ELF-1 (cell line): ENCODE measurements at places on chromosomes 16 and 17.

DNA sequence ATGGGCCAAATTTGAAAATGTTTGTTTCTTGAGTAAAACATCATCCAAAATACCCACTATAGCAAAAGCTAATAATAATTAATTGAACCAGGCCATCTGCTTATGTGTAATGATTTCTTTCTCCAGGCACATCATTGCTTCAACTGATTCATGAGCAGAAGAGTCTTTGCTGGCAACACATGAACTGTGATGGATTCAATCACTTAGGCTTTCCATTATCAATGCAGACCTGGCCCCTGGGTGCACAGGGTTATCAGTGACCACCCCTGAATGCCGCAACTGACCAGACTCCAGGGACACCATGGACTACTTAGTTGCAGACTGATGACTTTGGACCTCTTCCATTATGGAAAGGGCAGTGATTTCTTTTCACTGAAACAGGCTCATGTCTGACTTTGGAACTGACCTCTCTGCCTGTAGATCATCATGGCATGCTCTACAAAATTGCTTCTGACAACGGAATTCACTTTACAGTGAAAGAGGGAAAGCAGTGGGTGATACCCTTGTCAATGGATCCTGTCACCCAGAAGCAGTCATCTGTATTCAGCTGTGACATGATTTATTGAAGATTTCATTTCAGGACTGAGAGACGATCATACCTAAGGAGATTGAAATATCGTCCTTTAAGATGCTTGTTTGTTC, 448.8 kb downstream of the SLC39A11 start:
- DNase-seq = no peak

GRCh38 chr16:2178321-2179106, 17.9 kb downstream of the CASKIN1 start:
- peak; percentile 82 for DNase-seq

- DNase-seq = peak; percentile 40
Observed at GRCh38 chr17:35011671-35012216, 31.4 kb downstream of the LIG3 start.

GRCh38 chr16:54847207-54847606, 83.5 kb upstream of the IRX5 start:
- no peak for DNase-seq

- no peak for DNase-seq
Observed at GRCh38 chr17:339193-340061, 13.2 kb downstream of the RPH3AL start.

DNA sequence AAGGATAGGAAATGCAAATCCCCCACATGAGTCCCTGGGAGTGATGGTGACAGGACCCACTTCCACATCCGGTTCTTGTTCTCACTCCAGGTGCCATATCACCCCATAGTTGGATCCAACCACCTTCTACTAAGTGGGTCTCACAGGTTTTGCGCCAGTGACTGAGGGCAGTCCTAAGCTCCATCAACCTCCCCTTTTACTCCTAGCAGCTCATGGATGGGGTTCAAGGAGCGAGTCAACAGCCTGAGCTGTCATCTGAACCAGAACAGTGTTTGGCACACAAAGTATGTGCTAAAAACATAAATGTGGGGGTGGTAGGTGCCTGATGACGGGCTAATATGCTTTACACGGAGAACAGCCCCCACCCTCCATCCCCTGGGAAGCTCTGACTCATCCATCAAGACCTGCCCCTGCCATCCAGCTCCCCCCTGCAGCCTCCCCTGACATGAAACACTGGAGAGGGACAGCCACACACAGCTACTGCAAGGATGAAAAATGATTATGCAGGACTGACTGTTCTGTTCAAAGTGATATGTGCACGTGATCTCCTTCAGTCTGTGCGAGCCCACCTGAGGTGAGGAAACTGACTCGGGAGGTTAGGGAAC, 143.2 kb upstream of the CDH5 start:
- no peak for DNase-seq

DNA sequence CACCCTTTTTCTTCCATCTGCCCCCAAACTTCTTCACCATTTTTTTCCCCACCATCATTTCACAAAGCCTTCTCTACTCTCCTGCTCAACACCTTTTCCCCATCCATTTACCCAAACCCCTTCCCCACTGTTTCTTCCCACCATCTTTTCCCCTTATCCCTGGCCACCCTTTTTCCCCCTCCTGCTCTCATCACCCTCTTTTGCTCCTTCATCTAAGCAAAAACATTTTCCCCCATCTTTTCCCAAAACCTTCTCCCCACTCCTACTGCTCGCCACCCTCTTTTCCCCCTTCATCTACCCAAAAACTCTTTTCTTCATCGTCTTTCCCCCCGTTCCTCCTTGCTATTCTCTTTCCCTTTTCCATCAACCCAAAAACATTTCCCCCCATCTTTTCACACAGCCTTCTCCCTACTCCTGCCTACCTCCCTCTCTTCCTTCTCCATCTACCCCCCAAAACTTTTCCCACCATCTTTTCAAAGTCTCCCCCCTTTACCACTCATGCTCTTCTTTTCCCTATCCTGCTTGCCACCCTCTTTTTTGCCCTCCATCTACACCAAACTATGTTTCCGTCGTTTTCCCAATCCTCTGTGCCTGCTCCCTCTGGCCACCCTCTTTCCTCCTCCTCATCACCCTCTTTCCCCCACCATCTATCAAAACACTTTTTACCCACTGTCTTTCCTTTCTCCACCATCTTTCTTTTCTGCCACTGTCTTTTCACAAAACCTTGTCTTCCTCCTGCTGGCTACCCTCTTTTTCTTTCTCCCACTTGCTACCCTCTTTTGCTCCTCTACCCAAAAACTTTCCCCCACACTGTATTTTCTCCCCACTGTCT, 205.8 kb upstream of the WSB1 start:
- DNase-seq = no peak

GRCh38 chr17:20200865-20201458, 191.8 kb downstream of the SPECC1 start:
- no peak for DNase-seq

- DNase-seq = no peak
Observed at GRCh38 chr17:50688245-50688644, 19.5 kb downstream of the ANKRD40 start.

GRCh38 chr16:76787394-76787793, 403.6 kb upstream of the MON1B start:
- DNase-seq = no peak

GRCh38 chr16:3470723-3471122, 24.6 kb downstream of the C16orf90 start:
- DNase-seq = no peak

GRCh38 chr17:28272166-28272565, 46.8 kb upstream of the TMEM97 start:
- DNase-seq = no peak
